ENCODE measurements at places on chromosomes 2 and 18.

DNA sequence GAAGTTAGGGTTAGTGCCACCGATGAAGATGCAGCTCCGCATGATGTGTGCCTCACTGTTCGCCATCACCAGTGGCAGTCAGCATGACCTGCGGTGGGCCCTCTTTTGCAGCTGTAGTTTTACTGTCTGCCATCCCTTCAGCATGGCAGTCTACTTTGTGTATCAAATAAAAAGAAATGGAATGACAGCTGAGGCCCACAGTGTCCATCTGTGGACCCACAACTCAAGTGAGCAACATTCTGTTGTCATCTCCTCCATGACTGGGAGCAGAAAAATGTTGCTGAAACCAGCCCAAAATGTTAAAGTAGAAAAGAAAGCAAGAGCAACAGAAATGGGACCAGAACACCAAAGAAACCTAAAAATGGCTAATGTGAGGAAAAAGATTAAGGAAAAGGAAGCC, 128.7 kb downstream of the MEP1B start:
- no peak for DNase-seq

DNA sequence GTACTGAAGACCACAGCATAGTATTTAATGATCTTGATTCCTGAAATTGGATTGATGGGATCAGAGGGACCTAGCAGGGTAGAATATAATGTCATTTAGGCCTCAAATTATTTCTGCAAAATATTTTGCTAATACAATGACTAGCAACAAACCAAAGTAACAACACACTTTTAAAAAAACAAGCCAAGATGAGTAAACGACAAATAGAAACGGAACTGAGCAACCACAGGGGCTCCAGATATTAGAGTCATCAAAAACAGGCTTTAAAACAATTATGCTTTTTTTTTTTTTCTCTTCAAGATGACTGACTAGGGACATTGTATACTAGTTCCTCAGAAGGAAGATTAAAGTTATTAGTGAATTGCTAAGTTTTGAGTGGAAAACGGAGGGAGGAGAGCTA, 447.1 kb upstream of the MMADHC start:
- DNase-seq = no peak

GRCh38 chr2:240377366-240377765, 58.1 kb upstream of the GPC1 start:
- DNase-seq = no peak

GRCh38 chr18:24021505-24021904, 7.0 kb downstream of the TTC39C start:
- DNase-seq = no peak

DNA sequence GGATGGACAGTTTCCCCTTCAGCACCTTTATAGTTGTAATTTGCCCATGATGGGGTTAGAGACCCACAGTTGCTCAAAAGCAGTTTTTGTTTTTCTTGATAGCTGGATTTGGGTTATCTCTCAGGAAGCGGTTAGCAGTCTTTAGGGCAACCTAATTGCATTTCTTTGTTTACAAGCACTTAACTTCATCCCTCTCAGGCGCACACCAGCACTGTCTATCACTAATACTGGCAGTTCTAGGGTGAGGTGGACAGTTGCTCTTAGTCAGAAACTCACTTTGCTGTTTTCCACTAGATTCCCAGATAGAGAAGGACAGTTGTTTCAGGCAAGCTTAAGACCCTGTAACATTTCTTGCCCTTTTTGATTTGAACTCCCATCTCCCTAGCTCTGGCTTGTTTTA, 146.0 kb downstream of the AGAP1 start:
- DNase-seq = no peak

GRCh38 chr2:201643216-201643890, at the start of gene TMEM237:
Gene TMEM237, minus strand, starts transcription at chr2:201643503. Its CDS starts 103 bp downstream, at chr2:201643400.
- peak; percentile 11 for DNase-seq

DNA sequence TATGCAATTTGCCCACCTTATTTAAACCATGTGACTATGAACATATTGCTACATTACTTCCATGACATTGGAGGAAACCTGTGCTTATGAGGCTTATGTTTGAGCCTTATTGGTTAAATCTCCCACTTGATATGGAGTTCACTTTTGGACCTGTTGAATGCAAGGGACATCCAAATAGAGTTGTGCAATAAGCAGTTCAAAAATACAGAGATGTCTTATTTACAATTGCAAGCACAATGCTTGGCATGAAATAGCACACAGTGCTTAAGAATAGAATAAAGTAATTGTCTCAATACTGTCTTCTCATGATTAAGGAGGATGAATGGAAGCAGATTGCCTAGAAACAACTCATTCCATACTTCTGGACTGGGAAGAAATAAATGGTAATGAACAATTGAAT, 793.5 kb downstream of the METTL4 start:
- no peak for DNase-seq

DNA sequence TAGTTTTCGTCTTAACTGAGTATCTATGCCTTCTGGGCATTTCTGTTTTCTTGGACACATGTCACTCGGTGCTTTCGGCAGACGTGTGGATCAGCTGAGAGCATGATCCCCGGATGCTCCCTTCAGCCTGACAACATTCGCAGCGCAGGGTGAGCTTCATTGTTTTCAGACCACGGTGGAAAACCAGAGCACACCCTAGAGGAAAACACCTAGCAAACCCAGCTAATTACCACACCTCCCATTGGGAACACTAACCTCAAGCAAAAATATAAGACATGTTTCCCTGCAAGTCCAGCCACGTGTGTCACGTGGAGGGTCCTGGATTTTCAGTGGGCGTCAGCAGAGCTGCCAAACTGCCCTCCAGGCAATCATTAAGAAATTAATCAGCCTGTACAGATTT, 31.0 kb downstream of the ANKRD29 start:
- DNase-seq = no peak

DNA sequence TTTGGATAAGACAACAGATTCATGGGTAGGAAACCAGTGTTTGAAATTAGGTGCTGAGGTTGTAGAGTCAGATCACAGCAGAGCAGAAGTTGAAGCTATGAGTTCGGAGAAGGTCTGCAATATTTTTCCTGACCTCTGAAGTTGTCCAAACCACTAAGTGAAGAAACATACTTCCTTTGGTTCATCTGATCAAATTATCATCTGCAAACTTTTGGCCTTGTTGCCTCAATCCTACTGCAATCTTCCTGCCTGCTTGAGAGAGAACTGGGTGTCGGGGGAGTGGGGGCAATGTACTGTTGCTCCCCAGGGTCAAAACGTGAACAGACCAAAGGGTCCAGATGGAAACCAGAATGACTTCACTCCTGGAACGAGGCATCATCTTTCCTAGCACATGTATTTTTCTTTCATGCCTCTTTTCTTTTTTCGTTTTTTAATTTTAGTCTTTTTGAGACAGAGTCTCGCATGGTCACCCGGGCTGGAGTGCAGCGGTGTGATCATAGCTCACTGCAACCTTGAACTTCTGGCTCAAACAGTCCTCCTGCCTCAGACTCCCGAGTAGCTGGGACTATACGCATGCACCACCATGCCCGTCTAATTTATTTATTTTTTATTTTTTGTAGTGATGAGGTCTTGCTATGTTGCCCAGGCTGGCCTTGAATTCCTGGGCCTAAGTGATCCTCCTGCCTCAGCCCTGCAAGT, 42.7 kb downstream of the RAB31 start:
- no peak for DNase-seq

GRCh38 chr2:128820452-128820851, 501.8 kb upstream of the HS6ST1 start:
- no peak for DNase-seq

DNA sequence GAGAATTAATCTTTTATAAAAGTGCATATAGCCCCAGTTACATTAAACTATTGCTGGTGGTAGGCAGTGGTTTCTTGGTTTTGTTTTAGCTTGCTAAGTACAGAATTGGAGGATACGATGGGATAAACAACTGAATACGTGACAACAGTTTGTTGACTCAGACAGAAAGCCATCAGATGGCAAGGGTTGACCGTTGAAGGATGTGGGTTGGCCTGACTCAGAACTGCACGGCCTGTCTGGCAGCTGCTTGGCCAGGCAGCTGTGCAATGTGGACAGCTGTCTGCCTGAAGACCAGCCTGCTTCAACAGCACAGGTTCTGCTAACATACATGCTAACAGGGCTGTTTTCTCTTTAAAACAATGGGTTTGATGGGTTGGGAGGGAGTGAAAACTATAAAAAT, 46.6 kb downstream of the PRKRA start:
- no peak for DNase-seq

- DNase-seq = no peak
Observed at GRCh38 chr2:184419744-184420143, 178.6 kb upstream of the ZNF804A start.

DNA sequence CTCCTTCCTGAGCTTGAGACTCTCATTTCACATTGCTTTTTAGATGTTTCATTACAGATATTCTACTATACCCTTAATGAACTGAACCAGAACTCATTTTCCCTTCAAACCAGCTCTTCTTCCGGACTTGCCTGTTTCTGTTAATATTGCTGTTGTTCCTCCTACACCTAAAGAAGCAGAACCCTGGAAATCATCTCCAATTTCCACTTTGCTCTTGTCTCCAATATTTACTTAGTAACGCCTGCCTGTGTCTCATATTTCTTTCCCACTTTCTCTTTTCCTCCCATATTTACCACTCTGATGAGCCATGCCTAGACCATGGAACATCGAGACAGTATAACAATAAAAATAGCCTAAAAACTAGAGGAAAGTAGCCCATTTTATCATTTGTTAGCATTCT, 17.9 kb upstream of the GMCL1 start:
- DNase-seq = no peak

DNA sequence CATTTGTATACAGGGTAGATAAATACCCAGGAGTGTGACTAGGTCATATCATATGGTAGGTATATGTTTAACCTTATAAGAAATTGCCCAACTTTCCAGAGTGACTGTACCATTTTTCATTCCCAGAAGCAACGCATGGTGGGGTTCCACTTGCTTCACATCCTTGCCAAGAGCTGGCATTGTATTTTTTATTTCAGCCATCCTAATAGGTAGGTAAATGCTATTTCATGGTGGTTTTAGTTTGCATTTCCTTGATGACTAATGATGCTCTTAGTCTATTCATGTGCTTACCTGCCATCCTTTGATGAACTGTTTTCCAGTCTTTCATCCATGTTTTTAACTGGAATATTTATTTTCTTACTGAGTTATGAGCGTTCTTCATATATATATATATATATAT, 51.9 kb downstream of the MAP4K3 start:
- no peak for DNase-seq

DNA sequence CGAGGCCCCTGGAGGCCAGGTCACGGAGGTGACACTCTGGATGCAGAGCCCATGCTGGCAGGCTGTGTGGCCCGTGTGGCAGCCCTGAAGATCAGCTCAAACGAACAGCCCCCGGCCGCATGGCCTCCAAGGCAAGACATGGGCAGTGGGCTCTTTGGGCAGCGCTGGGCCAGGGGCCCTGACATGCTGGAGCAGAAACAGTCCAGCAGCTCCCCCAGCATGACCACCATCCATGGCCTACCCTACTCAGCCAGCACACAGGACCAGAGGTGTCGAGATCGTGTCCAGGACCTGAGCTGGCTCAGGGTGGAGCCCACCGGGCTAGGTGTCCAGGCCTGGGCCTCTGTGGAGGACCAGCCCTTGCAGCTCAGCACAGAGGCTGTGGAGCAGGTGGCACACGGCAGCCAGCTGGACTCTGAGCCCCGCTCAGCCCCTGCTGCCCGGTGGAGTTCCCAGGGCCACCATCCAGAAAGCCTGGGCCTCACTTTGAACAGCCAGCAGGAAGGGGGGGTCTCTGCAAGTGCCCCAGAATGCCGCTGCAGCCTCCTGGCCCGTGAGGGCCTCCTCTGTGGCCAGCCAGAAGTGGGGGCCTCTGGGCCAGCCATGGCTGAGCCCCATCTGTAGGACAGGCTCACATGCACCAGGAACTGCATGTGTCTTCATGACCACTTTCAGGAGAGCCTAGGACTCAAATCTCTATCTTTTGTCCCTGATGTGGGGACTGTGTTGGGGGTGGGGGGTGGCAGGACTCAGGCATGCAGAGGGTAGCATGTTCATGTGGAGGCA, 8.9 kb downstream of the AMER3 start:
- no peak for DNase-seq

- no peak for DNase-seq
Observed at GRCh38 chr2:188979187-188980114, 5.3 kb downstream of the COL3A1 start.

DNA sequence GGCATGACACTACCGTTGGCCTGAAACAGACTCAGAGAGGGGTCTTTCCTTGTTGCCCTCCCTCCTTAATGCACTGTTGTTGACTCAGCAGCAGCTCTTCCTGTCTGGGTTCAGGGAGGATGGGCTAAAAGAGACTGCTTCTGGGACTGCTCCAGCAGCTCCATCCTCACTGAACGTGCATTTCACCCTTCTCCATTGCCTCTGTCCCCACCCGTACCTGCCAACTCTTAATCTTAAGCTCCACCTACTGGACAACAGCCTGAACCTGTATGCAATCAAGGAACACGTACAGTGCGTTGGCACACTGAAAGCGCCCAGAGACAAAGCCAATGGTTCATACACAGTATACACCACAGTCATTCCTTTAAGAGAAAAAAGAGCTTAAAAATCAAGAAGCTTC, 230.8 kb upstream of the RAB6C start:
- DNase-seq = no peak

- DNase-seq = no peak
Observed at GRCh38 chr2:101912545-101912944, 79.2 kb upstream of the IL1R2 start.

- DNase-seq = no peak
Observed at GRCh38 chr18:78517973-78518372, 461.6 kb upstream of the SALL3 start.

GRCh38 chr2:24159708-24160107, 15.1 kb upstream of the FAM228A start:
- DNase-seq = no peak

DNA sequence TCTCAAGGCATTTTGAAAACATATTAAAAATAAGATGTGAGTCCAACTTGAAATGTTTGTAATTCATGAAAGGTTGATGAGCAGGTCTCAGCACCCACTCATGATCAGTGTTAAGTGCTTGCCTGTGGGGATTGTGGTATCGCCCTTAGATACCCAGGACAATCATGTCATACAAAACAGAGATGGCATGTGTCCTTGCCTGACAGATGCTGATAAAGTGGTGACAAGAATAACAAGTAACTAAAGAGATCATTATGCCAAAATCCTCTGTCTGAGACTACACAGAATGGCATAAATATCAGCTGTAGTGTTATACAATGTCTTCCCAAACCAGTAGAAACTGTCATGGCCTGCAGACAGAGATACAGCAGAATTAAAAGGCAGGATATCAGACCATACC, 930.3 kb downstream of the SUCLG1 start:
- no peak for DNase-seq

DNA sequence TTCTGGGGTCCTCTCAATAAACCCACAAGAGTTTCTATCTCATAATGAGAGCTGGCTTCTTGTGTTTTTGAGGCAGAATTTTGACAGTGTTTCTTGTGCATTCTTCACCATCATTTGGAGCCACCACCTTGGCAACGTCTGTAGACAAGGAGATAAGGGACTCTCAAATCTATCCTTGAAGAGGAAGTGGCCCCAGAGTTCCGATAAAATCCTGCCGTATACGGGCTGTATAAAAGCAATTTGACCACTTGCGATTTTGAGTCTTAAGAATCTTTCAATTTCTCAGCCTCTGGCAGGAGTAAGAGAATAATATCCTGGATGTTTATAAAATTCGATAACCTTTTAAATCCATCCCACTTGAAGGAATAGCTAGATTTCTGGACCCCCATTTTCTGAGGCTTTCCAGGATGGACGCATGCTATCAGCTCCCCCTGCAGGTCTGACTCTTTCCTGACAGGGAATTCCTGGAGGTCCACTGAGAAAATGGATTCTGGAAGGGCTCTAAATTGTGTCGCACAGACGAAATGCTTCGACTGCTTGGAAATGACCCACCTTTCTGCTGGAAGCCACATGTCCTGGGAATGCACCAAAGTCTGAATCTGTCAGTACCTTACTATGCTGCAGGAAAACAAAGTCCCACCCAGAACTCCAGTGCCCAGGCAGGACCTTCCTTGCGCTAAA, 54.1 kb downstream of the E2F6 start:
- no peak for DNase-seq

Measured in stimulated activated CD4-positive, alpha-beta T cell treated with anti-CD3 and anti-CD28 coated beads, Interleukin-15, amount 100 ng/mL, for 1 hour (primary cell).